NCI-H2227 treated with DMSO at 0.1 percent for 48 hours (cell line): ENCODE measurements at places on chromosomes 4 and X.

DNA sequence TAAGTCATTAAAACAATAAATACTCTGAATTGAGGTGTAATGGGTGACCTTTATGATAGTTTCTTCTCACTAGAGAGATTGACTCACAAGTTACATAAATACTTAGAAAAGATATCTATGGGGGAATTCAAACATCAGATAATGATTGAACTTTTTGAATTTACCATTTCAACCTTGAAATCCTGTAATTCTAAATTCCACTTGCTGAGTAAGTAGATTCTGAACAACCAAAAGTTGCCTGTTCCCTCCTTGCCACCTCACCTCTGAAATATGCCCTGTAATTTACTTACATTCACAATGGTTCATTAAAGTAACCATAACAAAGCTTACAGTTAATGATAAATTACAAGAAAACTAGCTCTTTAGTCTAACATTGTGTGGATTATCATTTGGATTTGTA lies 43.3 kb upstream of the SLC39A8 start:
- DNase-seq = no peak

GRCh38 chr4:26242451-26242850 lies 78.4 kb upstream of the RBPJ start:
- DNase-seq = no peak

DNA sequence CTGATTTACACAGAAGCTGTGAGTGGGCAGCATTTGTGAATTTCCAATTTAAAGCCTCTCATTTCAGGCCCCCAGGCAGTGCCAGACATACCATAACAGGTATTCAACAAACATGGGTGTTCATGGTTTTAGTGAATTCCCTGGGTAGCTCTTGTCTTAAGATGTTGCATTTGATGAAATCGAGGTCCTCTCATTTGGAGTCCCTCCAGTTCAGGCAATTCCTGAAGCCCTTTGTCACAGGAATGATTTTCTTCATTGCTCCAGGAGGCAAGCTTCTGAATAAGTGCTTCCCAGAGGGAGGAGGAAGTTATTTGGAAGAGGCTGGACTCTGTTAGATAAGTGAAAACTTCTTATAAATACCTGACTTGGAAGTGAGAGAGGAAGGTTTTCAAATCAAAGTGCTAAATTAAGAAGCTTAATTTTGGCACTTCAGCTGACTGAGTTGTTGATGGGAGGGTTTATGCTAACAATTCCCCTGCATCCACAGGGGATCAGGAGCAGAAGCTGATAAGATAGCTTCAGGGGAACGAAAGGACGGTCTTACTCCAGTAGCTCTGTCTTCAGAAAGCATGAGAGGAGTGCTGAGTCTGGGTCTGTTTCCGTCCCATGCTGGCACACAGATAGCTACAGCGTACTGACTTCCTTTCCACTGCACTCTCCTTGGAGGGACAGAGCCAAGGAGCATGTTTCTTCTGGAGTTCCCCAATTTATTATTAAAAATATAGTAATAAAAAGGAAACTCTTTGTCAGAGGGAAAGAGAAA lies 543.1 kb downstream of the GBA3 start:
- no peak for DNase-seq

DNA sequence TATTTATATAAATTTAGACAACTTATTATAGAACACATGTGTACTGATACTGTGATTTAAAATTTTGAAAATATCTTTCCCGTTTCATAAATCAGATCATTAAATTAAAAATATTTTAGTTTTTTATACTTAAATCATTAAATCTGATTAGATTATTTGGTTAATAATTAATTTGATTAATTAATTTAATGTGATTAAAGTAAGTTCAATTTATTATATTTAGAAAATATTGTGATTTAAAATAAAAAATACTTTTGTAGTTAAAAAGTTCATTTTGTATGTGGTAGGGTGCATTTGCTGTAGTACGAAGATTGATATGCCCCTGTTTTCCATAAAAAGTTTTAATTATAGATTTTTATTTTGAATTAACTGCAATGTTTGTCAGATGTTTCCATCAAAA lies 1323.4 kb downstream of the RAPGEF2 start:
- no peak for DNase-seq

DNA sequence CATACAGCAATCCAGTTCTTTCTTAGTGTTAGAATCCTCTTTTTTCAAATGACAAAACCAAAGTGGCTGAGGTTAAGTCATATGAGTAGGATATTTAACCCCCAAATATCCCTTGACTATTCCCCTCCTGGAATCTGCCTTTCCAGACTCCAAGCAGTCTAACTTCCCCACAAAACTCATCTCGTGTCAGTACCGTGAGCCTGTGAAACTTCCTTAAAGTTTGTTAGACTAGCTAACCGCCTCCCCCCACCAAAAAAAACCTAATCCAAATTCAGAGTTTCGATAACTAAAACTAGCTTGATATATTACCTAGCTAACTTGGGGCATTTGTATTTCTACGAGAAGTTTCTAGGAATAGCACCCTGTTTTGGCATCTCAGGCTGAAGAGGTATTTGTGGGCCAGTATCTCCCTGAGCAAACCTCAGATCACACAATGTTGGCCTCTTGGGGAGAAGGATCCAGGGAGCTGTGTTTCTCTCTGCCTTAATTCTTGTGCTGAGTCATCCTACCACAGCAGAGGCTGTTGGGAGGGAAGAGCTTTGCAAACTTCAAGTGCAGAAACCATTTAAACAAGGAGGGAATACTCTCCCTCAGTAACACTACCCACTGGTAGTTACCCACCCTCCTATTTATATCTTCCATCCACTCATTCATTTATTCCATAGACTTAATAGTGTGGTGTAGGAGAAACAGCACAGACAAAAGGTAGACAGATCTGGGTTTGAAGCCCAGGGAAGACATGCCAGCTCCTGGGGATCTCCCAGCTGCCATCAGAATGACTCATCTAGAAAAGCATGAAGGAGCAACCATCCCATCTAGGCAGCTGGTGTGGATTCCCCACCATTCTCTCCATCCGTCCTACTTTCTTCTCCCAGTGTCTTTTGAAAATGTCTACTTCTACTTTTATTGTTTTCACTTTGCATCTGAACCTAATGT lies 39.3 kb upstream of the TXK start:
- no peak for DNase-seq

DNA sequence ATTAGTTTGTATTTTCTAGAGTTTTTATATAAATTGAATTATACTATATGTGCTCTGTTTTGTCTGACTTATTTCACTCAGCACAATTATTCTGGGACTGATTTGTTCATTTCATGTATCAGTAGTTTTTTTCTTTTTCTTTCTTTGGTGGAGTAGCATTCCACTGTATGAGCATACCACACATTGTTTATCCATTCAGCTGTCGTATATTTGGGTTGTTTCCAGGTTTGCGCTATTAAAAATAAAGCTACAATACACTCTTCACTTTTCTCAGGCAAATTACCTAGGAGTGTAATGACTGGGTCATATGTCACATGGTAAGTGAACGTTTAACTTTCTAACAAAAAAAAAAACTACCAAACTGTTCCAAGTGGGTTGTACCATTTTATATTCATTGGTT lies 9.6 kb upstream of the OTUD4 start:
- DNase-seq = no peak

- no peak for DNase-seq
Measured at GRCh38 chr4:180598281-180598680, 1644.9 kb upstream of the TENM3 start.

- no peak for DNase-seq
Measured at GRCh38 chrX:34734383-34734782, 77.3 kb upstream of the TMEM47 start.

- no peak for DNase-seq
Measured at GRCh38 chr4:24557026-24558025, 27.0 kb downstream of the DHX15 start.

DNA sequence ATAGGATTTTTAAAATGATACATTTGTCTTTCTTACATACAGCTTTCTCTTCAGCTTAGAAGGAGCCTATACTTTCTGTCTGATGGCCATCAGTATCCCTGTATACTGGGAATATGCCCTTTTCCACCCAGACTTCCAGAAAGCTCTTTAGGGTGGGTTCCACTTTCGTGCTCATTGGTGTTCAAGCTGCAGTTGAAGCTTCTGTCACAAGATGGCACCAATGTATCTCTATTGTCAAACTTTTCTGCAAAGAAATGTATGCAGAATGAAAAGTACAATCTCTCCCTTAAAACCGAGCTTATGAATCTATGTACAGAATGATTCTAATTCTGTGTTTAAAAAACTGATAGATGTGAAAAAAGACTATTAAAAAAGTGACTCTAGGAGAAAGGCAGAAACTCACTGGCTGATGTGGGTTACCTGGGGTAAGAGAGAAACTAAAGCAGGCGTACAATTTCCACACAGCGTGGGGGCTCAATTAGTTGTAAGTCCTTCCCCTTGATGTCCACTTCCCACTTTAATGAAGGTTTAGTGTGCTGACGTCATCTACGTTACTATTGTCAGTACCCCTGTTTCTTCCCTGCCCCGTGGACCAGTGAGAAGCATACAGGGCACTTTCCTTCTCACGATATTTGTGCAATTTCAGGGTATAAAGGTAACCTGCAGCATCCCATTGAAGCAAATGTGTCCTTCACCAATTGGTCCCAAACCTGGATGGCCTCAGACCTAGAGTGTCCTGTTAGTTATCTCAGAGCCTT lies 57.3 kb upstream of the TCEAL2 start:
- DNase-seq = peak; percentile 21

DNA sequence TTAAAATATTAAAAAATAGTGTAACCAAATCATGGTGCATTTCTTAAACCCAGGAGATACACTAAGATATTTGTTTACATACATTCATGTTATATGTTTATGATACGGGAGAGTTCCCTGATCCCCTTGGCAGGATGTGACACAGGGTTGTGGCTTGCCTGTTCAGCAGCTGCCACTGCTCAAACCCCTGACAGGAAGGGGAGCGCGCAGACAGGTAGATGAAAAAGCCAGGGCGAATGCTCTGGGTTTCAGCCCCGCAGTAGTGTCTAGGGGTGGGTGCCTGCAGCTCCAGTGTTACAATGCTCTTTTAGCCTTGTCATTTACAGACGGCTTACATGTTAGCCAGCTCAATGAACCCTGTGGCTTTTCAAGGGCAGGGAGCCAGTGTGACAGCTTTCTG lies 1343.8 kb upstream of the IGFBP7 start:
- DNase-seq = no peak

- no peak for DNase-seq
Measured at GRCh38 chr4:97105347-97106099, 1037.8 kb downstream of the STPG2 start.

GRCh38 chrX:33447285-33447684 lies 235.9 kb upstream of the DMD start:
- DNase-seq = no peak

DNA sequence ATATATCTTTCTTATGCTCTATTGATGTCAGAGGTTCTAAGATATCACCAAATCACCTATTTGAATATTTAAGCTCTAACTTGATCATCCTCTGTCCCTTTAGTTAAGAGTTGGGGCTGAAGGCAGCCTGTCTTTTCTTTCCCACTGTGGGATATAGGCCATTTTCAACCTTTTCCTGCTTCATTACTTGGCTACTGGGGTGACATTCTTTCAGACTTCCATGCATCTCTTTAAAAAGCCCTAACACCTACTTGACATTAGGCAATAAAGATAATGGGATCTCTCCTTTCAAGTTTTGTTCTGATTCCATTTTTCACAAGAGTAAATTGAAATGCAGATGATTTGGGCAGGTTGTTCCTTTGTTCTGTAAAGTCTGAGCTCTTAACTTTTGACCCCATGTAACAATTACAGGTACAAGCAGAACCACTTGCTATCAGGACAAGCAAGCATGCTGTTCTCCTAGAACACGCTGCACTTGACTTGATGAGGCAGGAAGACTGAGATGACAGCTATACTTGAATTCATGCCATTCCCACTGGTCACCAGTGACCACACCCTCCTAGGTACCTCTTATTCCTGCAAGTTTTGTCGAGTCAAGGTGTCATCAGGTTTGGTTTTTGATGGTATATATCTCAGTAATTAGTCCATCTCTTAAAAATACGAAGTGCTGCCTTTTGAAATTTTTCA lies 18.2 kb downstream of the HOPX start:
- DNase-seq = no peak

- DNase-seq = no peak
Measured at GRCh38 chr4:184267206-184267608, 49.5 kb upstream of the ENPP6 start.

GRCh38 chrX:14618177-14618965 lies 89.0 kb downstream of the GLRA2 start:
- DNase-seq = no peak

GRCh38 chr4:53748328-53748772 lies 157.1 kb upstream of the LNX1 start:
- DNase-seq = no peak

- no peak for DNase-seq
Measured at GRCh38 chrX:15913146-15913545, 58.5 kb upstream of the AP1S2 start.

GRCh38 chr4:177461606-177462005 lies 19.4 kb upstream of the AGA start:
- no peak for DNase-seq

DNA sequence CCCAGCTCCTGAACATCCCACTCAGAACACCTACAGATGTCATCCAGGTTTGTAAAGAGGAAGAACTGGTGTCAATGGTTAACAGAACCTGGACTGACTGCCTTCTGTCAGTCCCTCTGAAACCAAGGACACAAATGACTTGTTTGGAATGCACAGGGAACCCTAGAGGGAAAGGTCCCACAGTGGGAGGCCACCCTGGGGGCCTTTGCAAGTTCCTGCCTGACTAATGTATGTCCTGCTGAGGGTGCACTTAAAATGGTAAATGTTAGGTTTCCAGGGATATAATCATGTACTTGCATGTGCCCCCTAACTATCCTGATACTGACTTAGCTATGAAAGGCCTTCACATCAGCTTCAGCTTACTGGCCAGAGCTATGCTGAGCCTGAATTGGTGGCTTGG lies 15.0 kb upstream of the XAGE2 start:
- DNase-seq = no peak

DNA sequence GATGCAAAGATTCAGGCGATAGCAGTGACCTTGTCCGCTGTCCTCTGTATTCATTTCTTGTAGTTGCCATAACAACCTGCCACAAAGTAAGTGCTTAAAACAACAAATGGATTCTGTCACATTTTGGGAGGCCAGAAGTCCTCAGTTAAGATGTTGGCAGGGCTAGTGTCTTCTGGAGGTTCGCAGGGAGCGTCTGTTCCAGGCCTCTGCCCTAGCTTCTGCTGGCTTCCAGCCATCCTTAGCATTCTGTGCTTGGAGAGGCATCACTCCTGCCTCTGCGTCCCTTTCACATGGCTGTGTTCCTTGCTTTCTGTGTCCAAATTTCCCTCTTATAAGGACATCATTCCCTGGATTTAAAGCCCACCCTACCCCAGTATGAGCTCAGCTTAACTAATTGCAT lies 31.5 kb upstream of the ZNF185 start:
- no peak for DNase-seq

- DNase-seq = no peak
Measured at GRCh38 chrX:75596178-75596577, 73.3 kb upstream of the ZDHHC15 start.

DNA sequence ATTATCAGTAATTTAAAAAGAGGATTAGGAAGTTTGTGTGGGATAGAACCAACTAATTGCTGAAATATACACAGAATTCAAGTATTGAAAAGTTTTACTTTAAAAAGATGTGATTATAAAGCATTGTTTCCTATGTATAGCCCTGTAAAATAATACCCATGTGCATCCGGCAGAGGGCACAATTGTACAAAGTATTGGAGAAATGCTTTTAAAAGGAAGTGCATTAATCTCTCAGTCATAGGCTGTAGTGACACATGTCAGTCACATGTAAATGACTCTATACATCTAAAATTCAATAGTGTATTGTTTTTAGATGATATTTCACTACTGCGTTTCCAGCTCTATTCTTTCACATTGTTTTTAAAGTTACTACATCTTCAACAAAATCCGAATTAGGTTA lies 9.7 kb upstream of the GEMIN8 start:
- DNase-seq = peak; percentile 48

GRCh38 chr4:18075823-18076433 lies 54.4 kb upstream of the LCORL start:
- no peak for DNase-seq
